ENCODE measurements at places on chromosomes 2 and 18.
A peak's percentile ranks its signal among the peaks of the same experiment; 100 is the strongest.

DNA sequence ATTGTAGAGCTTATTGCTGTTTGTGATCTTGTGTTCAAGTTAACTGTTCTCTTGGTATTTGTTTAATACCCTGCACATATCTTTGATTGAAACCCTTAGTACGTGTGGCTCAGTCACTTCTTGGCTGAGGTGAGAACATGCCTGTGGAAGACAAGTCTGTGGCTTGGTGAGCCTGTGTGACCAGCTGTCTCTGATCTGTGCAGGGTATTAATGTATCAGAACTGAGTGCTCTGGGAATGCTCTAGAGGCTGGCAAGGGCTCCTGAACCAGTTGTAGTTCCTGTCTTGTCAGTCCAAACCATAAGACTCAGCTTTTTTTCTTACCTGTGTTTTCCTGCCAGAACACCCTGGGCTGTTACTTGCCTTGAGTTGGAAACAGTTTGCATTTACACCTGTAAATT, 52.4 kb upstream of the EPHA4 start:
- no peak for DNase-seq

DNA sequence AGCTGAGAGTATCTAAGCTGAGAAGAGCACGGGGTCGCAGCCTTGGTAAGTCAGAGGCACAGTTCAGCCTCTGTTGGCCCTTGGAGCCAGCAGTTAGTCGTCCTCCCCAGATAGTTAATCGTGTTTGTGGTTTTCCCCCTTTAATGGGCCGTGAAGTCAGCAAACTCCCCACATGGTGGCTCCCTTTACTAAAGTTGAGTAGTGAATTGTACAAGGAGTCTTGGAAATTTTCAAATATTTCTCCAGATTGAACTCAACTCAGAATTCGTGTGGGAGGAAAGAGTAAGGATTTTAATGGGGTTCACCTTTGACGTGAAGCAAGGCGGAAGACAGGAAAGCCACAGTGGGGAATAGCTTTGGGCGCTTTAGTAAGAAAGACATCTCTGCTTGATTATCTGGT, 2.4 kb upstream of the ADCYAP1 start:
- DNase-seq: no peak

DNA sequence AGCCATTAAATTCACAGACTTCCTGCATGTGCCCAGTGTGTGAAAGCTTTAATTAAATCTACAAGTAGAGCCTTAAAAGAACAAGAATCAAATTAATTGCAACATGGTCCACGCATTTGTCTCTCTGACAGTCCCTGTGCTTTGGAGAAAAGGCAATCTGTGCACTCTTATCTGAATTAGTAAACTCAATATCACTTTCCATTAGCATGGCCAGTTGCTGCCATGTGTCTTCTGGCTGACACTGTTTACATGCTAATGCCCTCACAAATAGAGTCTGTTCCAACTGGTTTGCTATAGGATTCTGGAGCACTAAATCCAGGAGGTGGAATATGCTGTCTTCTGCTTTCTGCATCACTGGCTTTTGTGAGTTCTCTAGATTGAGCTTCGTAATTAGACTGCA, 434.5 kb upstream of the RAB12 start:
- DNase-seq: no peak

GRCh38 chr2:195995499-195995898, 73.1 kb downstream of the DNAH7 start:
- DNase-seq: no peak

GRCh38 chr2:44237221-44237620, 38.1 kb upstream of the SLC3A1 start:
- DNase-seq: peak; percentile 58

GRCh38 chr2:239879423-239880084, 145.6 kb downstream of the NDUFA10 start:
- no peak for DNase-seq

- no peak for DNase-seq
Measured at GRCh38 chr2:224751996-224752698, 36.0 kb upstream of the CCDC195 start.

- DNase-seq: no peak
Measured at GRCh38 chr2:231300020-231300721, 95.3 kb upstream of the B3GNT7 start.

DNA sequence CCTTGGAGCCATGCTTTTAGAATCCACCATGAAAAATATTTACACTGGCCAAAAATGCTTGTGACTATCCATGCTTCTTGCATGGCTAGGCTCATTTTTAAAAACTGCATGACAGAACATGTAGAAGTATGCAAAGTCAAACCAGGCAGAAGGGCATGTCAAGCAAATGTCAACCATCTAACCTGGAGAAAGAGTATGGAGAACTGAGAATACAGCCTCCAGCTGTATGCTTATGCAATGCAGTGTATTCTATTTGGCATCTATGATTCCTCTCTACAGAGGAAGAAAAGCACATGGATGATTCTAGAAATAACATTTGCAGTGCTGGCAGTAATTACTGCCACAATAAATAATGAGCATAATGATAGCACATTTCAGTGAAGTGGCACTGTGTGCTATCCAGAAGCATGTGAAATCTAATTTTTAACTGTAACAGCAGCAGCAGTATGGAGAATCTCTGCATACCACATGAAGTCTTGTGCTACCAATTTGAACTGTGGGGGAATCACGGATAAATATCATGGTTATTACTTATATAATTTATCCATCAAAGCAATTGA, 87.3 kb upstream of the CCDC141 start:
- DNase-seq: no peak

DNA sequence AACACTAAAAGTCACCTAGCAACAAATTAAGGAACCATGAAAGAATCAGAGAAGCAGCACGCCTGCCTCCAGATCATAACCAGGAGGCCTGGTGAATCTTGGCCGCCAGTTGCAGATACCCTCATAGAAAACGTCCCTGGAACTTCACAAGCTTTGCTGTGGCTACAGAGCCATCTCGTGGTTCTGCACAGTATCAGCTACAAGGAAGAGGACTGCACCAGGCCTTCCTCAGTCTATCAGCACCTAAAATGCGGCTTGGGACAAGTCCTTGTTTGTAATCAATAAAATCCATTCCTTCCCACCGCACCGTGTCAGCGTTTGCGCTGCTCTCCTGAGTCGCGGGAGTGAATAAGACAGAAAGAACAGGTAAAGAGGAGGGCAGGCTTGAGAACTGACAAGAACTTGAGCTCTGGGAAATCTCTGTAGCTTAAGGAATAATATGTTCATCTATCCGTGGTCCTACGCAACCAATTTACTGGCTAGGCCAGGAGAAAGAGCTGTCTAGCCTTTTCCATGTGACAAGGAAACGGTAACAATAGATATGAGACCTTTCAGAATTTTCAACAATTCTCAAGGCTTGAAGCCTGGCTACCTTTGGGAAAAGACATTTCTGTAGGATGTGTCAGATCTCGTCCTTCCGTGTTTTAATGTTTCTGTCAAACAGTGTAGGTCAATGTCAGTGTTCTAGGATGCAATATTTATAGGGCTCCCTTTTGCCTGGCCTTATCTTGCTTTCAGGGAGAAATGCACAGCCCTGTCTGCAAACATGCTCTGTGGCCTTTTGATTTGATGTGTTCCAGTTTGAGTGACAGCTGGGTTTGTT, 128.5 kb upstream of the RAB12 start:
- DNase-seq: no peak

GRCh38 chr18:27501671-27502070, 316.6 kb upstream of the CHST9 start:
- no peak for DNase-seq

DNA sequence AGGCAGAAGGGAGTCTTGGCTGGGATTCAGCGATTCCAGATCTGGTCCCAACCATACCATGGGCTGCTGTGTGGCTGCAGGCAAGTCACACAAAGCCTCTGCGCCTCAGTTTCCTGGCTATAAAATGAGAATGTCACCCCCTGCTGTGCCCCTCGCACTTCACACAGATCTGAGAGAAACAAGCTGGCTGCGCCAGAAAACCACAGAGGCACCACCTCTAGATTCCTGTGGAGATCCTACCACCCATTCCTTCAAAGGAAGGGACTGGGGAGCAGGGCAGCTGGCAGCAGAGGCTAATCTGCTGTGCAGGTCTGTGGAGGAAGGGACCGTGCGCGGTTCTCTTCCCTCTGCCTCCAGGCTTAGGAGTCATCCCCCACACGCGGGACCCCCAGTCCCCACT, 19.8 kb downstream of the NEURL3 start:
- DNase-seq: no peak

- DNase-seq: no peak
Measured at GRCh38 chr18:59228351-59228750, 8.4 kb downstream of the GRP start.

GRCh38 chr2:37389989-37390765, 45.7 kb downstream of the QPCT start:
- peak; percentile 64 for DNase-seq

GRCh38 chr18:79427368-79428225, 31.9 kb downstream of the NFATC1 start:
- DNase-seq: no peak

- DNase-seq: no peak
Measured at GRCh38 chr2:69469375-69469774, 32.1 kb upstream of the NFU1 start.

DNA sequence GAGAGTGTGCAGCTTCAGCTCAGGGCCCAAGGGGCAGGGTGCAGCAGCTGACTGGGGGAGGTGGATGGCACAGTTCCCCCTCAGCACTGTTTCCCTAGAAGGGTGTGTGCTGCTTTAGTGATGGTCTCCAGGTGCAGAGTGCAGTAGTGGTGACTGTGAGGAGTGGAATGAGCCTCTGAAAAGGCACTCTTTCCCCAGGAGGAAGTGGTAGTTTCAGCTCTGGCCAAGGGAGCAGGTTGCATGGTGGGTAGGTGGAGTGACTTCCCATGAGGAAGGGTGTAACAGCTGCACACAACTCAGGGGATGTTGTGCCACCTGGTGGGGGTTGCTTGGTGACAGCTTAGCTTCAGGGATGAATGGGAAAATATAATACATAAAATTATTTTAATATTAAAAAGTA, 251.5 kb upstream of the NXPH2 start:
- DNase-seq: no peak

DNA sequence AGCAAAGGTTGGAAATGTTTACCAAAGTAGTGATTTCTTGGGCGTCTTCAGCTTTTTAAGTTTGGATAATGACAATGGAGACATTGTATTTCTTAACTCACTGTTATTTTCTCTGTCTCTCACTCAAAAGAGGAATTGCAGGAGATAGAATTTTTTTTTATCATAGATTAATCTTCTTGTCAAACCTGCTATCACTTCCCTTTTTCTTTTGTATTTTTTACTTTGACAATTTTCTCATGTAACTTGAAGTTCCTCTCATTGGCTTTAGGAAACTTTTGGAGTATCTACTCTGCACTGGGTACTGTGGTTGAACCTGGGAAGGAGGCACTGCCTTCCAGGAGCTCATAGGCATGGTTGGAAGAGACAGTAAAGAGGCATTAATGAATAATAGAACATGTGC, 489.1 kb downstream of the CNTNAP5 start:
- no peak for DNase-seq

GRCh38 chr2:23541503-23542229, 156.7 kb downstream of the KLHL29 start:
- DNase-seq: no peak

GRCh38 chr2:216671791-216672343, 23.5 kb downstream of the IGFBP5 start:
- no peak for DNase-seq

GRCh38 chr18:44955825-44956224, 275.1 kb downstream of the SETBP1 start:
- DNase-seq: no peak

- no peak for DNase-seq
Measured at GRCh38 chr2:123906361-123906760, 118.7 kb upstream of the CNTNAP5 start.

DNA sequence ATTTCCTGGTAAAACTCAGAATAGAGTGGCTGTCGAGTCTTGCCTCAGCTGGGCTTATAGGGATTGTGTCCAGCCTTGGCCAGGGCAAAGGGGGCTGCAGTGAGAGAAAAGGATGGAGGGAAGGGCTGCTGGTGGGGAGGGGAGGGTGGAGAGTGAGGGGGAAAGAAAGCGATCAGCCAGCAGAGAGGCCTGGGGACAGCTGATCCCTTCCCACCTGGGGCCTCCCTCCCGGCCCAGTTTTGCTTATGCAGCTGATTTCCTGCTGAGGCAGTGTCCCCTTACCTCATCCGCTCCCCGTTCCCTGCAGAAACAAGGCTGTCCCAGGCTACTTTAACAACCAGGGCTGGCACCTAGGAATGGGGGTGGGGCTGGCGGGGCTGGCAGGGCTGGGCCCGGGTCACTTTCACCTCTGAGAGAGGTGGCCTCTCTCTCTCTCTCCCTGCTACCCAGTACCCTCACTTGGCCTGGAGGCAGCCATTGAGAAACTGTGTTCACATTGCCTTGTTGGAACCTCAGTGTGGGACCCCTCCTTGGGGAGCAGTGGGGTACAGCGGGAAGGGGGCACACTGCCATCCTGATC, 12.2 kb upstream of the GMPPA start:
- DNase-seq: no peak

DNA sequence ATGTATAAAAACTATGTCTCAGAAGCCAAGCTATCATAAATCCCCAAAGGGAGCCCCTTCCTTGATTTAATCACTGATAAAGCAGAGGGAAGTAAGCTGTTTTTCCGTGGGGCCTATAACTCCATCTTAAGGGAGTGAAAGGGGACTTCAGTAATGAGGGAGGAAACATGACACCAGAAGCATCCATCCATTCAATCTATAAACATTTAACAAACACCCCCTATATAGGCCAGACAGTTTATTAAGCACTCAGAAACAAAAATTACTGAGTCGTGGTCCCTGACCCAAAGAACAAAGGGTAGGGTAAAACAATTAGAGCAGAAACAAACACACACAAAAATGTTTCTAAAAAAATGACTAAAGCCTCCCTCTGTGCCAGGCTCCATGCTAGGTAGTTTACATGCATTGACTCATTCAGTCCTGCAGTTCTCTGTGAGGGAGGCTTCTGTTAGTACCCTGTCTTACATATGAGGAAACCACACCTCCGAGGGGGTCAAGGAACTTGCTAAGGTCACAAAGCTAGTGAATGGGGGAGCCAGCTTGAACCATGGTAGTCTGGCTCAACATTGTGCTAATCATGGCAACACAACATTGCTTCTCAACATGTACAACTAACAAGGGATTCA, 472.1 kb downstream of the CDH2 start:
- DNase-seq: no peak

DNA sequence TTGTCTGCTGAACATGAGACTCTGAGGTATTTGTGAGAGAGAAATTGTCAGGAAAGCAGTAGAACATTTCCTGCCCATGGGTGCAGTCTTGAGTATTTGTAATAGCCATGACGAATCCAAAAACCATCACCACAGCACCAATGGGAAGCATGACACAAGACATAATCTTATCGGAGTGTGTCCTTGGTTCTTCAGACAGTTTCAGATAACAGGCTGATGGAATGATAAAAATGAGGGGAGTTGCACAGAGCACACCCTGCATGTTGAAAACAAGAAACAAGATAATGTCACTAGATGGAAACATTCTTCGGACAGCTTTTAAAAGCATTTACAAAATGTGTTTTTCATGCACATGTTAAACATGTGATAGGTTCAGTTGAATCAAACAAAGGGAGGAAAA, 56.9 kb downstream of the SLC38A11 start:
- no peak for DNase-seq

DNA sequence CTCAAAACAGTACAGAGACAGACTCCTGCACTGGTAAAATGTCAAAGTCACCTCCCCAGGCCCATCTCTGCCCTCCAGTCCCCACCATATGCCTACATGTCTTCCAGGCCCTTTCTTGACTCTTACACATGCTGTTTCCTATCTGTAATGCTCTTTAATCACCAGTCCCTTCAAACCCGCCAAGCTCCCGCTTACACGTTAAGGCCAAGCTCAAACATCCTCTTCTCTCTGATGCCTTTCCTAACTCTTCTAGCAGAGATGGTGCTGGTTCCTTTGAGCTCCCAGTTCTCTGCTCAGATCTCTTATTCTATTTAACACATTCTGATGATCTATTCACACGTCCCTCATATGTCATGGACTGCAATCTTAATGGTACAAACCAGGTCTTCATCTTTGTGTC, 5.0 kb downstream of the EVA1A start:
- no peak for DNase-seq
